ENCODE measurements at places on chromosomes 3 and 15. TPM values are rescaled to one million over a fixed set of nuclear protein-coding genes. Genes with fewer than 3 reads are reported as not detected.

CLRN1 gene
- total RNA-seq = not detected

LRRC34 gene
- total RNA-seq = 3.3 TPM

C3orf49 gene
- not detected for total RNA-seq

CYP1A2 gene
- total RNA-seq = not detected

ITIH1 gene
- 0.42 TPM for total RNA-seq

CCK gene
- total RNA-seq = not detected

GRK7 gene
- not detected for total RNA-seq

PPCDC gene
- total RNA-seq = 8.6 TPM

RPL32 gene
- total RNA-seq = 2,292 TPM

GOLGA8J gene
- total RNA-seq = not detected

SCAANT1 gene
- not detected for total RNA-seq

UBAP1L gene
- 9.9 TPM for total RNA-seq

PDZRN3 gene
- total RNA-seq = 68.1 TPM

GXYLT2 gene
- 28.0 TPM for total RNA-seq

GRCh38 chr3:164458986-164459385 lies 619.3 kb downstream of the SI start:
- no peak overlapping the region for H3K4me3 ChIP-seq
- DNase-seq = no peak
- no peaks in the 10 kb centered on the region for H3K36me3 ChIP-seq
- no peaks in the 10 kb centered on the region for H3K4me1 ChIP-seq

DNA sequence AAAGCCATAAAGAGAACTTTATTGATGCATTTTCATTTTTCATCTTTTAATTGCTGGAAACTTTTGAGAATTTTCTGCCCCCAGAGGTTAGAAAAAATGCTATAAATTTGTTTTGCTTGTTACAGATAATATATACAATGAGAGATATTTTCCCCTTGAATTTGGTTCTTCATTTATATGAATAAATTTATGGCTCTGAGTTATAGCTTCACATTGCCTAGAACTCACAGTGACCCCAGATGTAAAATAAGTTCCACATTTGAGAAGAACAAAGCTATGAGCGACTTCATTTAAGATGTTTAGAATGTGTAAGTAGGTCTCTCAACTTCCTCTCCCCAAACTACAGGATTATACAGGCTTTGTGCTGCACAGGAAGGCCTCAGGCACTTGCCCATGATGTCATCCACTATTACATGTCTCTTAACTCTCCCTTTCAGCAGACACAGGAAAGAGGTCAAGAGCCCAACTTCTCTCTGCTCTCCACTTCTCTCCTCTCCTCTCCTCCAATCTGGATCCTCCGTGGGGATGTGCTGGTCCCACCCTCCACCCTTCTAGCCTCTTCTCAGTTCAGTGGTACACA lies 92.8 kb downstream of the DUT start:
- H3K27ac ChIP-seq = no peak overlapping the region
- DNase-seq = no peak
- H3K4me1 ChIP-seq = peaks cover 5% of the 10 kb centered on the region
- H3K4me3 ChIP-seq = no peak overlapping the region
- peaks cover 2% of the 10 kb centered on the region for H3K36me3 ChIP-seq

DNA sequence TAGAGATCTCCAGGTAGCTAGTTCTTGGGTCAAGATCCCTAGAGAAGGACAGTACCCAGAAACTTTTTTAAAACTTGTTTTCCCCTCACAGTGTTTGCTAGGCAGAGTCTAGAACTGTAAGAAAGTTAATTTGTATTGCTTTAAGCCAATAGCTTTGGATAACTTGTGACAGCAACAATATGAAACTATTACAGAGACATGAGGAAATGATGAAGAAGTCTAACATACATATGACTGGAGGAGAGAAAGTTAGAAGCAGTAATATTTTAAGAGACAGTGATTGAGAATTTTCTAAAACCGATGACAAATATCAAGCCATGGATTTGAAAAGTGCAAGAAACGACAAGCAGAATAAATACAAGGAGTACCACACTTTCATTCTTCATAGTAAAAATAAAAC lies 10.0 kb downstream of the HMG20A start:
- no peak overlapping the region for H3K27ac ChIP-seq
- H3K4me1 ChIP-seq = no peaks in the 10 kb centered on the region

DNA sequence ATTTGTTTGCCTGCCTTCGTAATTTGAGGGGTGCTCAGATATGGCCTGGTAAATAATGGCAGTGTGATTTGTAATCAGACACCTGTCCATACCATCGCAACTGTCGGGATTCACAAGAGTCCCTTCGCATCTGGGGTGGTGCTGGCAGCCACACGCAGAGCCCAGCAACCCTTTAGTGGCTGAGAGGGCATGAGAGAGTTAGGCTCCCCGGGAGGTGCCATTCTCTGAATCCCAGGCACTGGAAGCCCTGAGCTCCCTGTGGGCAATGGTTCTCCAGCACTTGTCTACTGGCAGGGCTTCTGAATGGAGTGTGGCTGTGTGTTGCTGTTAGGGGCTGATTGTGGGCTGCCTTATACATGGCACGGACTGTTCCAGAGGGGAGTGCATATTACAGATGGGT lies 230.1 kb downstream of the EBLN2 start:
- H3K4me1 ChIP-seq = no peaks in the 10 kb centered on the region
- H3K36me3 ChIP-seq = no peaks in the 10 kb centered on the region
- H3K27me3 ChIP-seq = no peaks in the 10 kb centered on the region
- H3K4me3 ChIP-seq = no peak overlapping the region
- no peak for DNase-seq
- H3K27ac ChIP-seq = no peak overlapping the region

DNA sequence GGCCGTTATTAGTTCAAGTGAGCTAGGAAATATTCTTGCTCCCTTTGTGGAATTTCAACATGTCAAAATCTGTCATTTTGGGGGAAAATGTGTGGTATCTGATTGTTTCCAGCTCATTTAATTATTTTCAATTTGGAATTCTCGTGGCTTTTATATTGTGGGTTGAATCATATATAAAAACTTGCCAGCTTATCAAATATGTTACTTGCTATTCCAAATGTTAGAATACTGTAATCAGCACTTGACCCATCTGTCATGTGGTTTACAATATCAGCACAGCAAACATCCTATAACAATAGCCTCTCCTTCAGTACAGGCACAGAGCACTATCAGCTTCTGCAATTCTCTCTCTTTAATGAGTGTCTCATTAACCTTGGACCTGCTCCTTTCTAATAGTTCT lies 130.2 kb upstream of the FEZF2 start:
- no peak overlapping the region for H3K27ac ChIP-seq
- no peak overlapping the region for H3K4me3 ChIP-seq
- H3K4me1 ChIP-seq = peaks cover 1% of the 10 kb centered on the region
- no peaks in the 10 kb centered on the region for H3K27me3 ChIP-seq
- DNase-seq = no peak

- no peaks in the 10 kb centered on the region for H3K27me3 ChIP-seq
- no peak overlapping the region for H3K4me3 ChIP-seq
- no peaks in the 10 kb centered on the region for H3K4me1 ChIP-seq
- H3K27ac ChIP-seq = no peak overlapping the region
- no peaks in the 10 kb centered on the region for H3K36me3 ChIP-seq
- DNase-seq = no peak
Observed at GRCh38 chr3:51502562-51502910, 2.7 kb upstream of the DCAF1 start.

GRCh38 chr3:143548393-143548792 lies 299.9 kb downstream of the SLC9A9 start:
- H3K27ac ChIP-seq = no peak overlapping the region
- H3K36me3 ChIP-seq = no peaks in the 10 kb centered on the region
- no peaks in the 10 kb centered on the region for H3K27me3 ChIP-seq
- H3K4me1 ChIP-seq = no peaks in the 10 kb centered on the region
- H3K4me3 ChIP-seq = no peak overlapping the region

DNA sequence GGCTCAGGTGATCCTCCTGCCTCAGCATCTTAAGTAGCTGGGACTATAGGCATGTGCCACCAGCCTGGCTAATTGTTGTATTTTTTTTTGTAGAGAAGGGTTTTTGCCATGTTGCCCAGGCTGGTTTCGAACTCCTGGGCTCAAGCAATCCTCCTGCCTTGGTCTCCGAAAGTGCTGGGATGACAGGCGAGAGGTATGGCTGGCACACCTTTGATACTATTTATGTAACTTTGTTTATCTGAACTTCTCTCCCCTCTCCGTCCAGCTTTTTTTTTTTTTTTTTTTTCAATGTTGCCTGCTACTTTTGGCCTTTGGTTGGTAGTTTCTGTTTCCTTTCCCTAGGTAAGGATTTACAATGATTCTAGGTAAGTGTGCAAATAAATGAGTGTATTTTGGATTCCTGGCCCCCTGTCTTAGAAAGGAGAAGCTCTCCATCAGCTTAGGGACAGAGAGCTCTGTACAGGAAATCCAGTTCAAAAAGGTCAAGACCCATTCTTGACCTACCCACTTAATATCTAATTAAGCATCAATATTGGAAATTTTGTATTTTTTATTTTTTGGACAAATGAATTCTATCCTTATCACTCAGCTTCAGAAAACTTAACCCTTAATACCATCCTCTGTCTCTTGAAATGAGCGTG lies 6.8 kb downstream of the ARL6IP5 start:
- H3K4me1 ChIP-seq = peaks cover 16% of the 10 kb centered on the region
- H3K4me3 ChIP-seq = no peak overlapping the region
- H3K27me3 ChIP-seq = no peaks in the 10 kb centered on the region
- DNase-seq = no peak
- H3K27ac ChIP-seq = no peak overlapping the region
- no peaks in the 10 kb centered on the region for H3K36me3 ChIP-seq

GRCh38 chr3:49454898-49455681 lies 15.0 kb upstream of the DAG1 start:
- DNase-seq = no peak
- H3K4me3 ChIP-seq = no peak overlapping the region
- no peaks in the 10 kb centered on the region for H3K36me3 ChIP-seq
- peaks cover under 1% of the 10 kb centered on the region for H3K4me1 ChIP-seq
- no peaks in the 10 kb centered on the region for H3K27me3 ChIP-seq

GRCh38 chr3:18489939-18490338 lies 64.8 kb upstream of the SATB1 start:
- H3K27ac ChIP-seq = no peak overlapping the region
- no peaks in the 10 kb centered on the region for H3K36me3 ChIP-seq
- no peaks in the 10 kb centered on the region for H3K27me3 ChIP-seq
- no peaks in the 10 kb centered on the region for H3K4me1 ChIP-seq
- no peak overlapping the region for H3K4me3 ChIP-seq

DNA sequence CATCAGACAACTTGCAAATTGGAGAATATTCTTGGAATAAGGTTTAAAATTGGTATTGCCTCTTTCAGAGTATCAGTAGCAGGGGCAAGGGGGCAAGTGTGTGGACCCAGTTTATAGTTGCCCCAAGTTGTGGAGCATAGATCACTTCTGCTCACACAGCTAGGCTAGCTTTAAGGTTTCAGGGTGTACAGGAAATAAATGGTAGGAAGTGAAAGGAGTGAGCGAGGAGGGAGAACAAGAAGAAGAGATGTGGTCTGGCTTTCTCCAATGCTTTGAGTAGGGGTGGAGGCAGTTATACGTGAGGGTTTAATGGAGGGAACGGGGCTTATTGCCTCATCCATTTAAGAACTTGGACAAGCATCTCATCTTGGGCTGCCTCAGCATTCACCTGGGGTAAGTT lies 290.0 kb upstream of the CFAP20DC start:
- DNase-seq = no peak
- H3K27me3 ChIP-seq = no peaks in the 10 kb centered on the region
- no peak overlapping the region for H3K27ac ChIP-seq
- no peak overlapping the region for H3K4me3 ChIP-seq
- no peaks in the 10 kb centered on the region for H3K4me1 ChIP-seq

GRCh38 chr15:39230205-39230907 lies 350.5 kb upstream of the THBS1 start:
- peak; percentile 11 for DNase-seq
- no peaks in the 10 kb centered on the region for H3K4me1 ChIP-seq
- no peak overlapping the region for H3K4me3 ChIP-seq
- no peaks in the 10 kb centered on the region for H3K27me3 ChIP-seq
- H3K27ac ChIP-seq = no peak overlapping the region
- no peaks in the 10 kb centered on the region for H3K36me3 ChIP-seq

- peaks cover 13% of the 10 kb centered on the region for H3K4me1 ChIP-seq
- H3K27me3 ChIP-seq = no peaks in the 10 kb centered on the region
- DNase-seq = peak; percentile 64
- H3K27ac ChIP-seq = no peak overlapping the region
- no peaks in the 10 kb centered on the region for H3K36me3 ChIP-seq
- no peak overlapping the region for H3K4me3 ChIP-seq
Observed at GRCh38 chr15:48559285-48559684, 86.2 kb downstream of the FBN1 start.

- H3K4me3 ChIP-seq = no peak overlapping the region
- no peaks in the 10 kb centered on the region for H3K4me1 ChIP-seq
- no peak for DNase-seq
- no peak overlapping the region for H3K27ac ChIP-seq
- no peaks in the 10 kb centered on the region for H3K36me3 ChIP-seq
Observed at GRCh38 chr3:125220183-125220582, 7.6 kb upstream of the SLC12A8 start.

DNA sequence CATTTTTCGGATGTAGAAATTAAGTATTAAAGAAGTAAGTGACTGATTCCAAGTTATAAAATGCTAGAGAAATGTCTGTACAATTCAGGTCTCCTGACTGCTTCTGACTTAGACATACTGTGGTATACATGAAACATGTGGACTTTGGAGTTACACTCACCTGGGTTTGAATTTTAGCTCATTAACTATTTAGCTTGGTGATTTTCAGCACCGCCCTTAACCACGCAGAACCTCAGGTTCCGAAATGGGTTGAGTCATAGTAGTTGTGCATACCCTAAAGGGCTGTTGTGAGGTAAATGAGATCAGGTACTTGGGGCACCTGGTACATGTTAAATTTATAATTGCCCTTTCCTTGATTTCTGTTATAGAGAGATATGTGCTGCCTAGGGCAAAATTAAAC lies 32.9 kb upstream of the UTS2B start:
- no peaks in the 10 kb centered on the region for H3K4me1 ChIP-seq
- no peak overlapping the region for H3K4me3 ChIP-seq
- no peaks in the 10 kb centered on the region for H3K36me3 ChIP-seq
- H3K27me3 ChIP-seq = no peaks in the 10 kb centered on the region

DNA sequence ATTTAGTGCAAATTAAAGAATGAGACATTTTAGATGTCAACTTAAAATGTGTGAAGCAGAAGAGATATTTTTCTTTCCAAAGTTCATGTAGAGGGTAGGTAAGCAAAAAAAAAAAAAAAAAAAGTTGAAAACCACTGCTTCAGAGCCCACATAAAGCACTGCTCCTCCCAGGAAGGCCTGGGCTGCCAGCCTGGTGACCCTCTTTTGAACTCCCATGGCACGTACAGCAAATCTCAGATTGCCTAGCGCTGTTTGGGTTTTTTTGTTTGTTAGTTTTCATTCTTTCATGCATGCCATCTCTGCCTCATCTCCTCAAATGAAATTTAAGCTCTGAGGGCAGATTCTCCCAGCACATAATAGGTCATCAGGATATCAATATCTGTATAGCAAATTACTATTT lies 120.1 kb downstream of the SRGAP3 start:
- H3K4me3 ChIP-seq = no peak overlapping the region
- no peak for DNase-seq
- no peaks in the 10 kb centered on the region for H3K27me3 ChIP-seq
- peaks cover 7% of the 10 kb centered on the region for H3K4me1 ChIP-seq
- H3K36me3 ChIP-seq = no peaks in the 10 kb centered on the region

Data from ovary (tissue), 10 donors.